ENCODE measurements at places on chromosomes 7 and 10. TPM values are rescaled to one million over a fixed set of nuclear protein-coding genes. Genes with fewer than 3 reads are reported as not detected.

DNA sequence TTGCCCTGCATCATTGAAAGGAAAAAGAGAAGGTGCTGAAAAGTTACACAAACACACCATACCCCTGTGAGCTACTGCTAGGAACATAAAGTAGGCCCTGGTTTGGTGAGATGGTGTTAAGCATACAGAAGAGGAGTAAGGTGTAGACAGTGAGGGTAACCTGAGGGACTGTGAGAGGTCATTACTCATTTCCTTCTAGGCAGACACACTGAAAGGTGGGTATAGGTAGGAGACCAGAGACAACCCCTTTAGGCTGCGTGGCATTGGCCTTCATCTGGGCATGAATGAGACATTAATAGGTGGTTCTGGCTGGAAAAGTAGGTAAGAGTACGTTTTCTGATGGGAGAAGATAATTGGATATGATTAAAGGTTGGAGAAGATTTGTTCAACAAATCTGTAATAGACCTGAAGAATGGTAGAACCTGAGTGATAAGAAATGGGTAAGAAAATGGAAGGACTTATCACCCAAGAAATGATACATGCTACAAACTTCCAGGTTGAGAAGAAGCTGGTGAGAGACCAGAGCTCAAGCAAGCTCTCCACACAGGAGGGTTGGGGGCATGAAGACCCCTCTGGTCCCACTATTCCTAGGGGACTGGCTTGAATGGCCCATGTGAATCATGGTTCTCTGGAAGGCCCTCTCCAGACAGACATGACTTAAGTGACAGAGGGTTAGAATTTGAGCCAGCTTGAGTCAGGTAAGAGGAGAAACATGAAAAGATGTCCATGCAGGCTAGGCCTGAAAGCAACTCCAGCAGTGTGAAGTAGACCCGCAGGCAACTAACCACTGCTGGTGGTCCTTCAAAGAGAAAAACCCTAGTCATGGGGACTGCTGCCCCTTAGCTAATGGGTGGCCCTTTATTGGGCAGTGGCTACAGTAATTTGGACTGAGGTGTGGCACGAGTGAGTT, 3.8 kb downstream of the COMTD1 start:
- peaks cover 9% of the 10 kb centered on the region for H3K36me3 ChIP-seq
- H3K4me1 ChIP-seq, result peaks cover 6% of the 10 kb centered on the region
- H3K27me3 ChIP-seq, result no peaks in the 10 kb centered on the region
- no peak for DNase-seq
- no peak overlapping the region for H3K27ac ChIP-seq

- H3K27me3 ChIP-seq, result no peaks in the 10 kb centered on the region
- peak; percentile 29 for DNase-seq
- H3K36me3 ChIP-seq, result no peaks in the 10 kb centered on the region
- no peaks in the 10 kb centered on the region for H3K4me1 ChIP-seq
Observed at GRCh38 chr10:6423004-6423403, 157.1 kb downstream of the PRKCQ start.

GRCh38 chr10:70258216-70258615, 25.0 kb upstream of the PPA1 start:
- peaks cover 28% of the 10 kb centered on the region for H3K27me3 ChIP-seq
- no peak overlapping the region for H3K27ac ChIP-seq
- no peaks in the 10 kb centered on the region for H3K36me3 ChIP-seq

The STK31 gene
- total RNA-seq, result under 0.01 TPM

The PTPRZ1 gene
- total RNA-seq, result not detected

The SRRT gene
- total RNA-seq, result 32.0 TPM

Measured in fibroblast of lung (primary cell).